ENCODE measurements at places on chromosomes 4 and X. TPM values are rescaled to one million over a fixed set of nuclear protein-coding genes. Genes with fewer than 3 reads are reported as not detected.

Gene PROM1
- 106 TPM for total RNA-seq

Gene ARHGAP4
- 21.5 TPM for total RNA-seq

Gene REPS2
- 21.4 TPM for total RNA-seq

GRCh38 chr4:147891476-147892115 lies 159.7 kb downstream of the ARHGAP10 start:
- DNase-seq: no peak

GRCh38 chrX:123988423-123989111 lies 27.1 kb downstream of the STAG2 start:
- no peak for DNase-seq

- DNase-seq: peak; percentile 20
Observed at GRCh38 chrX:134718105-134718965, 60.1 kb upstream of the PLAC1 start.

DNA sequence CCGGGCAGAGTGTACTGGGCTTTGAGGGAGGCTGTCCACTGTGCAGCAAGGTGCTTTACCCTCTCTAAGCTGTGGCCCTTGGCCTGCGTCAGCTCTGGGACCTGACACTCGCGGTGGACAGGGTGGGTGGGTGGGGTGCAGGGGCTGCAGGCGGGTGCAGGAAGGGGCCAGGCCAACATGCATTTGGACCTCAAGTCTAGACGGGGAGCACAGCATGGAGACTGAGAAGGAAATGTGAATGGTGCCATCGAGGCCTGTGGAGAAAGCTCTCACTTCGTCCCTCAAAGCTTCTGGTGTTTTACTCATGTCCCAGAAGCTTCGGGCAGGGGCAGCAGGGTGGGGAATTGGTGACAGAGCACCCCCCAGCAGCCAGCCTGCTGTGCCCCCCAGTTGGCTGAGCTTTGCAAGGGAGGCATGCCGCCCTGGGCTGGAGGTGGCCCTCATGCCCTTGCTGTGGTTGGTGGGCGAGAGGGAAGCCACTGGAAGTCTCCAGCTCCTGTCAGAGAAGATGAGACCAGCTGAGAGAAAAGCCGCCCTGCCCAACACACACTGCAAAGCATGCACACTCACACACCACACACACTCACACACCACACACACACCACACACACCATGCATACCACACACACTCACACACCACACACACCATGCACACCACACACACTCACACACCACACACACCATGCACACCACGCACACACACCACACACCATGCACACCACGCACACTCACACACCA lies 12.3 kb downstream of the PNMA6E start:
- no peak for DNase-seq

DNA sequence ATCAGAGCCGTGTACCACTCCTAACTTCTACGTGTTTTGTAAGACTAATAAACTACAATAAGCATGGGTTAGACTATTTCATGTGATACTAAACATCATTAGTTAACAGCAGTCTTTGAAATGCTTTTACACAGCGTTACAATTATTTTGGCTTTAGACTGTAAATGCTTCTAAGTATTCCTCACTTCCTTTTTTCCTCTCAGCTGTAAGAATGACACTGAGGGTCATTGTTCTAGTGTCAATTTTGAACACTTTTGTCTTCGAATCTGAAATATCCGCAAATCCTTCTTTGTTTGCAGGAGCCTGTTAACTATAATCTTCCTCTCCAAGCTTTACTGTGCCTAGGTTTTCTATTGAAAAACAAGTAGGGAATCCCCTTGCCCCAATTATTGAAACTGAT lies 1.5 kb downstream of the ABCE1 start:
- no peak for DNase-seq
